SJCRH30 (cell line): ENCODE measurements at places on chromosomes 12 and 14. TPM values are rescaled to one million over a fixed set of nuclear protein-coding genes. Genes with fewer than 3 reads are reported as not detected.

MGST1 gene
- total RNA-seq, result 37.7 and 42.2 TPM in 2 replicates

SIRT4 gene
- total RNA-seq, result 4.0 and 5.5 TPM in 2 replicates

C1QL4 gene
- total RNA-seq, result 1.7 and 2.1 TPM in 2 replicates

PLCZ1 gene
- total RNA-seq, result not detected in 2 replicates

RTL1 gene
- 0.08 and 0.34 TPM in 2 replicates for total RNA-seq

AQP6 gene
- not detected in 2 replicates for total RNA-seq
